ENCODE measurements at places on chromosomes 2 and 18.

DNA sequence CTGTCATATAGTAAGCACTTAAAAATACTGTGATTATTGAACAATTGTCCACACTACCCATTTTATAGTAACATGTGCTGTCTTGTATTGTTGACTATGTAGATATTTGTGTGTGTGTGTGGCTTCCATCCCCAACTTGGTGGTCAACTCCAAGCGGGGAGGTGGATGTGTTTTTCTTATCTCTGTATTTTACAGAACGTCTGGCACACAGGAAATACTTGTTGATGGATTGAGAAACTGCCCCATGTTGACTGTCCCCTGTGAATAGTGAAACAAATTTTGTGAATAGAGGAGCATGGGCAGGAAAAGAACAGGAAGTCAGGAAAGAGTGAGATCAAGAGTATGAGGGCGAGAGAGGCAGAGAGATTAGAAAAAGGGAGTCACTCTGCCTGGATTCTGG lies 83.6 kb downstream of the CELF4 start:
- DNase-seq = no peak

DNA sequence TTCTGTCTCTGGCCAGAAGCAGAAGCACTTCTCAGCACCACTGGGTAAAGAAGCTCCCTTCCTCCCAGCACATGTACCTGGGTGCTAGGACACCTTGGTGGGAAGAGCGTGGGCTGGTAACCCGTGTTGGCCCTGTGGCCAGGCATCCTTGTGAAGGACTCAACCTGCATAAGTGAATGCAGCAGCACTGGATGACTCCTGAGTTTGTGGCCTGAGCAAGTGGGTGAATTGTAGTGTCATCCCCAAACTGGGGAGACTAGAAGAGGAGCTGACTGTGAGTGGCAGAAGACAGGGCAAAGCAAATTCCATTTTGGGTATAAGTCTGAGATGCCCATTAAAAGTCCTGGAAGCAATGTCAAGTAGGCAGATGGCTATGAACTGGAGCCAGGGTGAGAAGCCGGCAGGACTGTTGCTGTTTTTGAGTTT lies 63.4 kb downstream of the STAT1 start:
- DNase-seq = no peak

DNA sequence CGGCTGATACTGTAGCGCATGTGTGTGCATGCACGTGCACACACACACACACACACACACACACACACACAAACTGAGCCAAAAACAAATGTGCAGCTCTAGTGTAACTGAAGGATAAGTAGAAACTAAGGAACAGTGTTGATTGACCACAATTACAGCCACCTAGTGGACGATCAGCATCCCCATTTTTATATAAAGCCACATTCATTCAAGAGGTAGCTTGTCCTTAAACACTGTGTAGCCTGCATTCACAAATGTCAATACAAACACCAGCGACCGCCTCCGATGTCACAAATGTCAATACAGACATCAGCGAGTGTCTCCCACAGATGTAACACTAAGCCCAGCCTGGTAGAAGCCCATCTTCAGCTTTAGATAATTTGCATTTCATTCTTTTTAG lies 167.4 kb downstream of the PTGR3 start:
- DNase-seq = no peak

GRCh38 chr2:101089419-101089818 lies 61.8 kb downstream of the TBC1D8 start:
- DNase-seq = no peak

DNA sequence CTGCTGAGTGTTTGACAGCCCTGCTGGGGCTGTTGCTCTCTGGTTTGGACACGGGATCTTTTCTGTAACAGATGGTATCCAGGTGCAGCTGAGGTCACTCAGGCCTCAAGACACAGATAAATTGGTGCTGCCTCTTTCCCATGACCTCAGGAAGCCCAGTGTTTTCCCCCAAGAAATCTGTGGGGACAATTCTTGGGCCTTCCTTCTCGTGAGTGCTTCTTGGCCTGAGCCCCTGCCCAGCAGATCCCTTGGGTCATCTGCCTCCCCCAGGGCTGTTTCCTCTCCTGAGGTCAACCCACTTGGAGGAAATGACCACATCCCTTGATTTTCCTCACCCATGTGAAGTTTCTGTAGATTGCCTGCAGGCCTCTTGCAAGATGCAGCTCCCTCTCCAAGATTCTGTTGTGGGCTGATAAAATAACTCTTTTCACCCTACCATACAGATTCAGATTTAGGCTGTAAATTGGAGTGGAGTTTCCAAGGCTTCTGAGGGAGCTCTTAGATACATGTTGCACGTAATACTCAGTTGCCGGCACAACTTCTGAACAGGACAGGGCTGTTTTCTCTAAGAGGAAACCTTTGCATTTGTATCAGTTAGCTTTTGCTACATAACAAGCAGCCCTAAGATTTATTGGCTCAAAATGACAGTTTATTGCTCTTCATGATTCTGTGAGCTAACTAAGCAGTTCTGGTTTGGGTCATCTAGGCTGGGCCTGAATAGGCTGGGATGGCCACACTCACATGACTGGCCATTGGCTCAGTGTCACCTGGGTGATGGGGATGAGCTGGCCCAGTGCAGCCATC lies 13.1 kb downstream of the ZAP70 start:
- DNase-seq = no peak
